Activated effector memory CD4-positive, alpha-beta T cell treated with anti-CD3 and anti-CD28 coated beads, Interleukin-2, amount 50 U/mL, for 16 hours (primary cell): ENCODE measurements at places on chromosomes 7 and 10.

DNA sequence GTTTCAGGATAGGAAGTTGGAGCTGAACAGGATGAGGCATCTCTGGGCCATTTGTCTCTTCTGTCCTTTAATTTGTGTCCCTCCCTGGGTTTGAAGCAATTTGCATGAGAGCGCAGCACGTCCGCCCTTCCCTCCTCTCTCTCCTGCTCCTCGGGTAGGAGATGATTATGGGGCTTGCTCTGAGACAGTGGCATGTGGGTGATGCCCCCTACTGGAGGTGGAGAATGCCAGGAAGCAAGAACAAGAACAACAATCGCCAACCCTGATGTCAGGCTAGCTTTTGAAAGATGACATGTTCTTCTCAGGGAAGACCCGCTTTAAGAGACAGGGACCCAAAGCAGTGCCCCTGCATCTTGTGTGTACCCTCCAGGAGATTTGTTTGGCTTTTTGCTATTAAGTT is 63.9 kb upstream of the LOXL4 start:
- no peak for DNase-seq

- DNase-seq = no peak
Observed at GRCh38 chr10:79484476-79484875, 27.9 kb upstream of the EIF5AL1 start.

- DNase-seq = peak; percentile 78
Observed at GRCh38 chr10:110212119-110213006, 5.0 kb downstream of the MXI1 start.

DNA sequence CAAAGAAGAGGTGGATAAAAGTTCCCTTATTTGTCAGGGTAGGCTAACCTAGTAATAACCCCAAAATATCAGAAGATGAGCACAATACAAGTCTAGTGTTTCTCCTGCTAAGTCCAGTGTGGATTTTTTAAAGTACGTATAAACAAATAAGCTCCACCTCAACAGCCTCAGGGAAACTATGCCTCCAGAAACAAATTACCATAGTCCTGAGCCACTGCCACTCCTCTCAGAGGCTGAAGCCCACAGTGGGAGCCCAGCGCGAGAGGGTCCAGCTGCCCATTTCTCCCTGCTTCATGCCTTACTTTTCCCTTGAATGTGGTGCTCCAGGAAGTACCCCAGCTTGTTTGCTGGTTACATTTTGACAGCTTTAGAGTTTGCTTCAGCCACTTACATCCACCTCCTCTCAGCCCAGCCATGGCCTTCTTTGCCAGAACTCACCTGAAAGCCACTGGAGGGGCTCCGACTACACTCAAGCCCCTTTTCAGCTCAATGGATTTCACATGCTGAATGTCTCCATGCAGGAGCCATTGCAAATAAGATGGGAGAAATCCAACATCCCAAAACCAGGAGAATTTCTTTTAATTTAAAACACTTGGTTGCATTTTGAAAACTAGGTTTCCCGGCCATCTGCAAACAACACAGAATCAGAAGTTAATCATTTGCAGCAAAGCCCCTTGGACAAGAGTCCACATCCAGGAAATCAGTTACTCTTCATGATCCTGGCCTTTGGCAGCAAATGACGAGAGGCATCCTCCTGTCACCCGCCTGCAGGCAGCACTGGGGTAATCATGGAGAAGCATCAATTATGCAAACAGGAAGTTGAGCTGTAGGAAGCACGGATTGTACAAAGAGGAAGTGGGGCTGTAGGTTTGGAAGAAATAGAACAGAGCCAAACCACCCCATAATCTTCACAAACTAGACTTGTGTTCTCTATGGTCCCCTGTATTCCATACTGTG is 138.1 kb downstream of the HERPUD2 start:
- no peak for DNase-seq

DNA sequence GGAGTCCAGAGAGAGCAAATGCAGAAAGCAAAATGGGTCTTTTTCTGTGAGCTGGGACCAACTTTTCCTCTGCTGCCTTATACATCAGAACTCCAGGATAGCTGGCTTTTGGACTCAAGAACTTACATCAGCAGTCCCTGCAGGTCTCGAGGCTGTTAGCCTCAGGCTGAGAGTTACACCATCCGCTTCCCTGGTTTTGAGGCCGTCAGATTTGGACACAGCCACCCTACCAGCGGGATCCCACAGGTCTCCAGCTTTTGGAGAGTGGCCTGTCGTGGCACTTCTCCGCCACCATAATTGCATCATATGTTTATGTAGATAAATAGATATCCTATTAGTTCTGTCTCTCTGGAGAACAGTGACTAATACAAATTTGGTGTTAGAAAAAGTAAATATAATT is 64.2 kb downstream of the TRIL start:
- DNase-seq = no peak

DNA sequence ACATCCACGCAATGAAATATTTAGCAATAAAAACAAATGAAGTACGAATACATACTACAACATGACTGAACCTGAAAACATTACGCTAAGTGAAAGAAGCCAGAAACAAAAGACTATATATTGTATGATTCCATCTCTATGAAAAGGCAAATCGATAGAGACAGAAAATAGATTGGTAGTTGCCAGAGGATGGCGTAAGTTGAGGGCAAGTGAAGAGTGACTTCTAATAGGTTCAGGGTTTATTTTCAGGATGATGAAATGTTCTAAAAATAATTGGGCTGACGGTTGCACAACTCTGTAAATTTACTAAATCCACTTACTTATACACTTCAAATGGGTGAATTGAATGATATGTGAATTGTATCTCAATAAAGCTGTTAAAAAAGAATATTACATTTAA is 39.5 kb upstream of the TECTB start:
- no peak for DNase-seq

- no peak for DNase-seq
Observed at GRCh38 chr7:137681657-137682562, 164.9 kb downstream of the DGKI start.

- DNase-seq = no peak
Observed at GRCh38 chr10:19874190-19874589, 58.0 kb downstream of the PLXDC2 start.
